Neural crest cell (in vitro differentiated cells): ENCODE measurements at places on chromosomes 7 and 10. TPM values are rescaled to one million over a fixed set of nuclear protein-coding genes. Genes with fewer than 3 reads are reported as not detected.

The ELAPOR2 gene
- 42.2 and 44.4 TPM in 2 replicates for total RNA-seq

- DNase-seq: no peak
These were observed 214.8 kb downstream of the GLRX3 start for GRCh38 chr10:130350996-130351395.

DNA sequence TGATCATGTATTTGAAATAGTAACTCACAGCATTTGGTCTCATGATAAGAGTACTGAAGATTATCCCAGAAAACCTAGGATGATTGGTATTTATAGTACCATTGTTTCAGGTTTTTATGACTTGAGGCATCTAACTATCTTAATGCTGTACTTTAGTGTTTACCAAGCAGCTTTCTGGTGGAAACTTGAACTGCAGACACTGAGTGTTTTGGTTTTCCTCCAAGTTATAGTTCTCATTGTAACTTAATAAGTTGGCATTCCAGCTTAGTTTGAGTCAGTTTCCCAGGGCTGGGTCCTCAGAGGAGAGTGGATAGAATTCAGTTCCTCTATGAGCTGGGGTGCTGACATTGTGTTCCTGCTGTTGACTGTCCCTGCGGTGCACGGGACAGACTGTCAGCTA, 50.4 kb downstream of the SEC23IP start:
- no peak for DNase-seq

DNA sequence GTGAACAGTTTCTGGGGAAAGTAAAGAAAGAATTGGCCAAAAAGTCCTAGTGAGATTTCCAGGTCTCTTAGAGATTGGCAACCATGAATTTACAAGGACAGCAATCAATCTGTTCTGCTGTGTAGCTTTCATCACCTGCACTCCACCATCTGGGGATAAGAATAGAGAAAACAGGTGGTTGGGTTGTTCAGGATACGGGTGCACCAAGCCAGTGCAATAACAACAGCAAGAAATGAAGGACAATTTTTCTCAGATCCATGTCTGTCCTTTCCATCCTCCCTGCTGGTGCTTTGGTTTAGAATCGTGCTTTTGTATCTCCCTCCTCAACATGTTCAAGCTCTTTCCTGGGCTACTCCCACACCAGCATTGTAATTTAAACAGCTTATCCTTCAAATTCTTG, 787.7 kb downstream of the GRID1 start:
- no peak for DNase-seq

DNA sequence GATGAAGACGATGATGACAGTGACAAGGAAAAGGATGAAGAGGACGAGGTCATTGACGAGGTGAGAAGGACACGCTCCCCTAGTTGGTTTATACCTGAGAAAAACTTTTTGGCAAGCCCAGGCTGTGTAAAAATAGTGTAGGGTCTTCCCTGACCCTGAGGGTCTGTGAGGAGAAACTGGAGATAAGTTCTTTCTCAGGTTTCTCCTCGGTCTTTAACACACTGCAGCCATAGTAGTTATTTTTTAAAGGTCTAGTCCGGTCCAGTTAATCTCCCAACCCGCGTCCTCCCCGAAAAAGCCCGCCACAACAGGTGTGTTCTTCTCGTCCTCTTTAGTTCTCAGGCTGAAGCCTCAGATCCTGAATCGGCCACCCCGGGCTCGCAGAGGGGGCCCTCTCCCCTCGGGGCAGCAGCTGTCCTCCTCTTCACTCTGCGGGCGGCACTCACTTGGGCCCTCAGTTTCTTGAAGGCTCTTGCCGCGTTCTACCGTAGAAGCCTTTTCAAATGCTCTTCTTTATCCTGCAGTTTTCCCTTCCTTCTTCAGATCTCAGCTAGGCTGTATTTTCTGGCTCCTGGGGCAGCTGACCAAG, 411 bp downstream of the BCCIP start:
- peak; percentile 6 for DNase-seq

The VAX1 gene
- 0.16 and 0.23 TPM in 2 replicates for total RNA-seq

DNA sequence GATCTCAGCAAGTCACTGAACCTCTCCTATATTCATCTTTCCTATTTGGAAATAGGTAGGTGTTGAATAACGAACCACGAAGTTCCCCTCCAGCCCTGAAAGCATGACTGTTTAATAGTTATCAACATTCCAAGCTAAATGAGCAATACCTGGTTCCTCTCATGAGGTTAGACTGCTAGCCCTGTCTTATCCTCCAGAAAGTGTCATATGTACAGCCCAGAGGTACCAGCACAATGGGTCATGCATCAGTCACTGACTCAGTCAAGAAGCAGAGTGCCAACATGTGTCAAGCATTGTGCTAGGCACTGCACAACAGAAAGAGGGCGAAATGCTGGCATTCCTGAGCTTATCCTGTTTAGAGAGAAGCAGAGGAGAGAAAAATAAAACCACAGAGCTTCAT, 70.0 kb downstream of the AMPH start:
- DNase-seq: no peak

DNA sequence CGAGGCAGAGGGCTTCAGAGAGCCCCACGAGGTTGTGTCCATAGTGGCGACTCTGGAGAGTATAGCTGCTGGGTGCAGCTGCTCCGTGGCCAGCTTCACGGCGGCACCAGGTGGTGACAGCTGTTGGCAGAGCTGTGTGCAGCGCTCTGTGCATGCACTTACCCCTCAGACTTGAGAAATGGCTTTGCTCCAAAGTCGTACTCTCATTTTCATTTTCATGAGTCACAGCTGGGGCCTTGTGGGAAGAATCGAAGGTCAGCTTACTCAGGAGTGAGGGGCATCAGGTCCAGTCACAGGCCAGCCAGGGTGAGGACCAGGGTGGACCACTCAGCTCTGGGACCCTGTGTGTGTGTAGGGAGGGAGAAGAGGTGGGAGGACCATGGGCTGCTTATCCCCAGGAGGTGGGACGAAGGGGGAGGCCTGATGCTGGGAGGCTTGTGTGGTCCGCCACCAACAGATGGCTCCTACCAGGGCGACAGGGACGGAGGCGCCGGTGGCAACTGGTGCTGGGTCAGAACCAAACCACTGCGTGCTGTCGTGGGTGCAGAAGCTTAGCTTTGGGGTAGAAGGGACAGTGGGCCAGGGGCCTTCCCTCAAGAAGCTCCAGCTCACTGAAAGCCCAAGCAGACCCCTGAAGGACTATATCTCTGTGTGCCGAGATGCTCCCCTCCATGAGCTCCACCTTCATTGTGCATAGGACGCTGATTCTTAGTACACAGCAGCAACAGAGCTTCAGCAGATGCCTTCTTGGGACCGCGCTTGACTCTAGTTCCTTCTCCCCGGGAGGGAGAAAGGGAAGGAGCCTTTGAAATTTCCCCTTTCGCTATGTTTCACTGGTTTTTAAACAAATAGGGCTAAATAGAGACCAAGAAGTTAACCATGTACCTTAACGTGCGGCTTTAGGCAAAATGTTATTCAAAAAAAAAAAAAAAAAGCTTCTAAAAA, 225.0 kb downstream of the CELF2 start:
- no peak for DNase-seq

GRCh38 chr10:105070952-105071351, 429.9 kb downstream of the SORCS3 start:
- no peak for DNase-seq

GRCh38 chr7:151824373-151824933, 52.5 kb downstream of the PRKAG2 start:
- DNase-seq: no peak
